ENCODE measurements at places on chromosomes 12 and 14.

- DNase-seq = no peak
These were observed 40.1 kb downstream of the WASHC3 start for GRCh38 chr12:102021540-102022246.

- DNase-seq = no peak
These were observed 125.6 kb downstream of the RBM19 start for GRCh38 chr12:113840401-113841042.

GRCh38 chr14:21455592-21455911, 371 bp downstream of the CHD8 start:
- no peak for DNase-seq

GRCh38 chr12:130712346-130713065, 3.6 kb downstream of the RIMBP2 start:
- DNase-seq = no peak

DNA sequence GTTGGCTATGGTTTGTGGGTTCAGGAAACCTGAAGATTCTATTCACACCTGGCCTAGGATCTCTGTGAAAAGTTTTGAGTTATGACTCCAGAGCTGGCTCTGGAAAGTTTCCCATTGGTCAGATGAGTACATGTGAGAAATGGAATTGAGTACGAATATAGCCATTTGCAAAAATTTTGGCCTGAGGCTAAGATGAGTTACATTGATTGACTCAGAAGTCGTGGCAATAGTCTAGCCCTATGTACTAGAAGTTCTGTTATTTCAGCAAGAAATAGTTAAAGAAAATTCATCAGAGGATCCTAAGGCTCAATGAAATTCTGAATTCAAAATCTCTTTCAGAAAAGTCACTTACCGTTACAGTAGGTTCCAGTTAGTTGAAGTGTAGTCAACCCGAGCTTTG, 109.9 kb downstream of the PTCSC3 start:
- DNase-seq = no peak

GRCh38 chr14:60721326-60722106, 2.6 kb downstream of the SIX4 start:
- no peak for DNase-seq

DNA sequence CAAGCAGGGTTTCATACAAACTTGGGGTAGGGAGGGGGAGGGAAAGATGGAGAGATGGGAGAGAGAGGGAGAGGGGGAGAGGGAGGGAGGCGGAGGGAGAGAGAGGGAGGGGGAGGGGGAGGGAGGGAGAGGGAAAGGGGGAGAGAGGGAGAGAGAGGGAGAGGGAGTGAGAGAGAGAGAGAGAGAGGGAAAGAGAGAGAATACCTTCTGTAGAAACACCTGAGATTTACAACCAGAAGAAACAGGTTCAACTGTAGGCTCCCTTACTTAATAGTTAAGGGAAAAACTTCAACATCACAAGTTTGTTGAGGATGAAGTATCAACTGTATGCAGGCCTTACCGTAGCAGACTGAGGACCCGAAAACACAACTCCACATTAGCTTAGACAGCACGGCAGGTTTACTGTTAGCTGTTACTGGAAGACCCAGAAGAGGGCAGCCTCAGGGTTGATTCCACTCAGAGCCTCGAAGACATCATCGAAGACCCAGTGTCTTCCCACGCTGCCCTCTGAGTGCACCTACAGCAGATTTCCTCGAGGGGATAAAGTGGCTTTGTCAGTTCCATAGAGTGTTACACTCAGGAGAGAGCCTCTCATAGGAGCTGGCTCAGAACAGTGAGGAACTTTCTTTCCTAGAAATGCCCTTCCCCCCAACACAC, 72.4 kb downstream of the NT5DC3 start:
- DNase-seq = no peak

GRCh38 chr14:38883127-38883526, 219.9 kb downstream of the SEC23A start:
- DNase-seq = no peak

DNA sequence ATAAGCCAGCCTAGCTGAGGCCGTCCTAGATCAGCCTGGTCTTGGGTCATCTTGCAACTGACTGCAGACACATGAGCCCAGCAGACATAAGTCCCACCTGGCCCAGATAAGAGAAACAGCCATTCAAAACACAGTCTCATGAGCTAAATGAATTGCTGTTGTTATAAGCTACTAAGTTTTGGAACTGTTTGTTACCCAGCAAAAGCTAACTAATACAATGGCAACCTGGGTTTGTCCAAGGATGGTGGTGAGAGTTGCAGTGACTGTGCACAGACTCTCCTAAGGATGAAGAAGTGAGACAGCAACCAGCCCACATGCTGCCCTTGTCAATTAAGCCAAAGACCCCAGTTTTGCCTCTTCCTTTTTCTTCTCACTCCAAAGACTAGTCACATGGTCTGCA, 22.2 kb upstream of the NUAK1 start:
- no peak for DNase-seq

DNA sequence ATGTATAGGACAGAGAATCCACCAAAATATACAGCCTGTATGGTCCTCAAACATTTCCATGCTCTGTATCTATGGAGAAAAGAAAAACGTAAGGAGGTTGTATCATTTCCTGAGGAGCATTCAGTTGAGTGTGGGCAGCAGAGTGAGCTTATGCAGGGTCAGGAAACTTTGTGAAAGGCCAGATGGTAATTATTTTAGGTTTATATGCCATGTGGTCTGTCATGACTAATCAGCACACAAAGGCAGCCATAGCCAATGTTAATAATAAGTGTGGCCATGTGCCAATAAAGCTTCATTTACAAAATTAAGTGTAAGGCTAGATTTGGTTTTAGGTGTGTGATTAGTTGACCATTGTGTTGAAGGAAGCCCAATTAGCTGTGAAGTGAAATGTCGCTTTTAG, 33.2 kb upstream of the A2M start:
- no peak for DNase-seq

GRCh38 chr14:103597623-103598377, 31.2 kb upstream of the KLC1 start:
- no peak for DNase-seq

DNA sequence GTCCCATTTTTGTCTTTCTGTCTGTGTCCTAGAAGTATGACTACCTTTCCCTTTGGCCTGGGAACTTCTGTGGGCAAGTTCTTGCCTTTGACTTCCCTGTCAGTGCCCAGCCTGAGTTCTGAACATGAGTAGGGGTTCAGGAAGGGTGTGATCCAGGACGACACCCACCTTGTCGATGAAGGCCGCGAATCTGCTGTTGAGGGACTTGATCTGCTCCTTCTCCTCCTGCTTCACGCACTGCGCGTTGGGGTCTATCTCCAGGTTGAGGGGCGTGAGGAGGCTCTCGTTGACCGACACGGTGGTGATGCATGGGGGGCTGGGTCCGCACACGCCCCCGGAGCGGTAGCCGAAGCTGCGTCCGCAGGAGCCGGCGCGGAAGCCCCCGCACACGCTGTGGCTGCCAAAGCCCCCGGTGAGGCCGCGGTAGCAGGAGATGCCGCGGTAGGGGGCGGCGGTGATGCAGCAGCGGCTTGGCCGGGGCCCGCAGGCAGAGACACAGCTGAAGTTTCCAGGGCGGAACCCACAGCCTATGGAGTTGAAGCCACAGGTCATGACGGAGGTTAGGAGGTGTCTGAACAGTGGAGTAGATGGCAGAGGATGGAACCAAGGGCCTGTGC, at the start of gene KRT83:
TSS of gene KRT83 (minus strand) at position 615 of the 617 bp plus-strand sequence. CDS start at position 552, 63 bp downstream.
- DNase-seq = no peak

DNA sequence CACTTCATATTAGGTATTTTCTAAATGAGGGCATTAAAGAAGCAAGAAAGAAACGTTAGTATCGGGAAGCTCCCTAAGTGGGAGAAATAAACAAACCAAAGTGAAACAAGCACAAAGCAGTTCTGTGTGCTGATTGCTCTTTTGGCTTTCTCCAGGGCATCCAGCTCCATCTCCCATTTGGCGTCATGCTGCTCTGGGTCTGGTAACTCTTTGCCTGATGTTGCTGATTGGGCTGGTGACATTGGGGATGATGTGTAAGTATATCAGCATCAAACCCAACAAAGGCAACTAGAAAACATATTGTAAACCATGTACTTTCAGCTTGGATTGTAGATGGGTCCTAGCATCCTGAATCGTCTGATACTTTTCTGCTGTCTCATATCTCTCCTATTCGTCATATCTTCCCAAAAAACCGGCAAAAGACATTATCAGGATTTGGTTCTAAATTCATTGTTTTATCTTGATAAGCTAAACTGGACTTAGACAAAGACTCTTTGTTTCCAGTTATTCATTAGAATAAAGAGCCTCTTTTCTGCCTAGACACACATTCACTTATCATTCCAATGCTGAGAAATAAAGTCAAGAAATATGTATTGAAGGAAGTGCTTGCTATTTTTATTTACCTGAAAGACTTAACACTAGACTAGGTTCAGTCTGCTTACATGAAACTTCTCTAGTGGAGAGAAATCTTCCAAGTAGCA, 2.4 kb downstream of the CLEC12B start:
- no peak for DNase-seq

Measured in GM18507 (cell line).